Esophagus mucosa (tissue), 1 donor: ENCODE measurements at places on chromosomes 16 and 17.
A peak's percentile ranks its signal among the peaks of the same experiment; 100 is the strongest.

GRCh38 chr16:87601401-87601981, 817 bp upstream of the JPH3 start:
- ATAC-seq: no peak

DNA sequence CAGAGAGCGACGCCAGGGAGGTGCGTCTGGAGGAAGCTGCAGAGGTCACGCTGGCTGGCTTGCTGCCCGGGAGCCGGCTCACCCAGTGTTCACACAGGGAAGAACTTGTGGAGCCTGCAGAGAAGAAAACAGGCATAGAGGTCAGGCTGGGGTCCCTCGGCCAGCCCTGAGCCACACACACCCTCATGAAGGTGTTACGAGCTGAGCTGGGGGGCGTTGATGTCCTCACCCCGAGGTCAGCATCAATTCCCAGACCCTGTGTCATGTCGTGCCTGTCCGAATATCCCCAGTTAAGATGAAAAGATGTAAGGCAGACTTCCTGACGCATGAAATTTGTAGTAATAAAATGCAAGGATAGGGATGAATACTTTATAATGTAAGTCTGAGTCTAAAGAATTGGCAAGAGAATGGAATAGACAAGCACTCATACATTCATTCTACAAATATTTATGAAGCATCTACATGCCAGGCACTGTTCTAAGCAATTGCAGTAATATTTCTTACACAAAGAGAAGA, 77.1 kb downstream of the USP31 start:
- ATAC-seq: peak; percentile 82

GRCh38 chr17:3482852-3483251, 7.1 kb downstream of the ASPA start:
- ATAC-seq: no peak

DNA sequence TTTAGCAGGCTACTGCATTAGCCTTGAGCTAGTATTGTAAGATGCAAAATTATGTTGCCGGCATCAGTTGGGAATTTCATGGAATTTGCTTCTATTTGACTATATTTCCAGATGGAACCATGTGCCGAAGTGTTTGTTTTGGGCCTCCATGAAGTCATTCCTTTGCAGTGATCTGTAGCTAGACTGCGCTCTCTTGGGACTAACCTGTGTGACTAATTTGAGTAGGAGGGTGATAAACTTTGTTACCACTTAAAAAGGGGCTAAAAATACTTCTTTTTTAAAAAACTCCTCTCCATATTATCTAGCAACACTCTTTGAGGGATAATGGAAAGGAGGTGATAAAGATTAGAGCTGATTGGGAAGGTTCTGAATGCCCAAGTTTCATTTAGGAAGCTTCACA, 166.8 kb upstream of the TBX2 start:
- ATAC-seq: no peak

- no peak for ATAC-seq
Observed at GRCh38 chr17:50052241-50052796, 3.6 kb upstream of the ITGA3 start.

DNA sequence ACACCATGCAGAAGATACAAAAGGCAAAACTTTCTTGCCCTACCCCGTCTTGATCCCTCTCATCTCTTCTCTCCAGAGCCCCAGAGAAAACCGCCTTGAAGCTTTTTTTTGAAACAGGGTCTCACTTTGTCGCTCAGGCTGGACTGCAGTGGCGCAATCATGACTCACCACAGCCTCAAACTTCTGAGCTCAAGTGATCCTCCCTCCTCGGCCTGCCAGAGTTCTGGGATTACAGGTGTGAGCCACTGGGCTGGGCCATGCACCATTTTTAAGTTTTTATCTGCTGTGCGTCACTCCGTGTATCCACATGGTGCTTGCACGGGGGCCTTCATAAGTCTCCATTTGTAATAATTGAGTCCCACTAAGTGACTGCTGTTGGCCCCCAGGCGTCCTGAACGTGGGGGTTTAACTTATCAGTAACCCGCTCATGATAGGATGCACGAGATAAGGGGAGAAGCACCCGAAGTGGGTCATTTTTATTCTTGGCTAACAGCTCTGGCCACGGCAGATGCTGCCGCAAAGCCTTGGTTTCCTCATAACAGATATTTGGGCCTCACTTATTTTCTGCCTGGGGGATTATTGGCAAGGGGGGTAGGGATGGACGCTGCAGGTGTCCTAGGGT, 8.6 kb downstream of the DNAH17 start:
- ATAC-seq: peak; percentile 80

- ATAC-seq: no peak
Observed at GRCh38 chr17:9661027-9661426, 15.7 kb downstream of the USP43 start.

GRCh38 chr17:13197586-13197985, 179.8 kb upstream of the ELAC2 start:
- no peak for ATAC-seq

DNA sequence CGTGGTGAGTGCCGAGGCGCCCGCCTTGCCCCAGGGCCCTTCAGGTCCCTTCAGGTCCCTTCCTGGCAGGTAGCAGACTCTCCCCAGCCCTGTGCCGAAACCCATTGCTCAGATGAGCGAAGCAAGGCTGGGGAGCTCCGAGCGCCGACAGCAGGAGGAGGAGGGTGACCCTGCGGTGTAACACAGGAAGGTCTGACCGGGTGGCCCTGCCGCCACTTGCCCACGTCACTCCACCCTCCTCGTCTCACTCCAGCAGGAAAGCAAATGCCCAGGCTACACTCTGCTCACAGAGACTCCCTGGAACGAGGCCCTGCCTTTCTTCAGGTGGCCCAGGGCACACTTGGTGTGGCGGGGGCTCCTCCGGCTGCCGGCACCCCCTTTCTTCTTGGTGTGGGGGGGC, 57.2 kb downstream of the ACTG1 start:
- no peak for ATAC-seq
